ENCODE measurements at places on chromosomes 2 and 18.

DNA sequence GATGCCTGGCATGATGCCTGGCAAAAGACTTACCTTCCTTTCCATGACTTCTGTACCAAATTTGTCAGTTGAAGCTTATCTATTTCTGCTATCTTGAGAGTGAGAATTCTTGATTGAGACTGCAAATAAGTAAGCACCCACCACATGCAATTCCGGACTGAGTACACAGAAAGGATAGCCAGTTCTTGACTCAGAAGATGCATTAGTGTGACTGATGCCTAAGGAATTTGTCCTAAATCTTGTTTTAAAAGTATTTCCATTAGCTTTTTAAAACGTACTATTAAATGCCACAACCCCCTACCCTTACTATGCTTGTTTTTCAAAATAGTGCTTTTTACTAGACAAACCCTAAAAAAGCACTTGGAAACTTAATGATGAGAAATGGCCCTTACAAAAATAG lies 545 bp downstream of the MPP4 start:
- DNase-seq: peak; percentile 82

DNA sequence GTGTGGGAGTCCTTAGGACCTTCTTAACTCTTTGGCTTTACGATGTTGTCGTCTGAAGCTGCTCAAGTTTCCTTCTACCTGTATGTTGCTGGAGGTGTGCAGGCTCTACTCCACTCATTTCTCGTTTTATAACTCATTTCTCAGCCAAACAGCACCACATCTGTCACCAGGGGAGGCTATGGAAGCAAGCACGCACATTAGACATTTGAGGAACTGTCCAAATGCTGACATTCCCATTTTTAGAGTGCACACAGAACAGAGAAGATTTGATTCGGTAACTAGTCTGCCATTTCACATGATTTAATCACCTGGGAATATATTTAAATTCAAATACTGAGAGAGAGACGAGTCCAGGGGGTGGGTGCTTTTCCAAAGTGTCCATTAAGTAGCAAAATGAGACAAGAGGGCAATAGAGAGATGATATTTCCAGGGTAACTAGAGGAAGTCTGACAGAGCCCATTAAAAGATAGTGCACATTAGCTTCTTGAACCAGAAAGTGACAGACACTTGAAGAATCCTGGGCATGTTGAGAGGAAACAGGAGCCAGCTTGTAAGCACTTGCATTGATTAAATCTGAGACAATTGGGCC lies 793.3 kb downstream of the TDRD15 start:
- no peak for DNase-seq

GRCh38 chr18:13232971-13233786 lies 14.6 kb downstream of the LDLRAD4 start:
- no peak for DNase-seq

DNA sequence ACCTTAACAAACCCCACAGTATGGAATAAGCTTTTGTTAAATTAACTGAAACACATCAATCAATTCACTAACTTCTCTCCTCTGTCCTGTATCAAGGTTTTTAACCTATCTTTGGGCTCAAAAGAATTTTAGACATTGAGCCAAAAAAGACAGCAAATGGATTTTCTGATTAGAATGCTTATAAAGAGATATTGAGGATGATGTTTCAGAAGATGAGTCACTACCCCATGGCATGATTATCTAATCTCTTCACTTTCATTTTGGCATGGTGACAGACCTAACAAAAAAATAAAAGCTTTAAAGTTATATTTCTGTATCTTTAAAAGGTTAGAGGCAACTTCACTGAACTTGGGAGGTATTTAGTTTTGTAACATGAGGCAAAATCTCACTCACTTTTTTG lies 55.5 kb downstream of the SGPP2 start:
- peak; percentile 26 for DNase-seq

DNA sequence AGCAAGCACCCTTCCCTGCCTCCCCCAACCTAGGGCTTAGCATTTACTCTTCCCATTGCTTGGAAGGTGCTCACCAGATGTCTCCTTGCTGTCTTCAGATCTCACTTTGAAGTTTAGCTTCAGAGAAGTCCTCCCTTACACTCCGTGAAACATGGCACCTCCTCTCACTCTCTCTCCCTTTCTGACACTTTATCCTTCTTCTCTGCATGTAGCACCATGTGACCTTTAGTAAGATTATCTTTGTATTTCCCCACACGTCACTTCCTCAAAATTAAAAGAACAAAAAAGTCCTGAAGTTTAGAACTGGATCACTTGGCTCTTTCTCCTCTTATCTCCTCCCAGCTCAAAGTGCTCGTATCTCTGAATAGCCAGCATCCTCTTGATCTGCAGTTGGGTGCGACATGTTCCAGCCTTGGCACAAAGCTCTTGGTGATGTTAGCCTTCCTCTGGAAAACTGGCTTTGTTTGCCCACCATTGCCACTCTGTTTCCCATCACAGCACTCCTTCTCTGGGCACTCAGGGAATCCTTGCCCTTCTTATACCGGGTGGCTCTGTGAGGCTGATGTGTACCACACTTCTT lies 40.6 kb upstream of the EPAS1 start:
- DNase-seq: no peak

- DNase-seq: peak; percentile 29
Measured at GRCh38 chr2:9631878-9632700, 1.3 kb upstream of the YWHAQ start.

DNA sequence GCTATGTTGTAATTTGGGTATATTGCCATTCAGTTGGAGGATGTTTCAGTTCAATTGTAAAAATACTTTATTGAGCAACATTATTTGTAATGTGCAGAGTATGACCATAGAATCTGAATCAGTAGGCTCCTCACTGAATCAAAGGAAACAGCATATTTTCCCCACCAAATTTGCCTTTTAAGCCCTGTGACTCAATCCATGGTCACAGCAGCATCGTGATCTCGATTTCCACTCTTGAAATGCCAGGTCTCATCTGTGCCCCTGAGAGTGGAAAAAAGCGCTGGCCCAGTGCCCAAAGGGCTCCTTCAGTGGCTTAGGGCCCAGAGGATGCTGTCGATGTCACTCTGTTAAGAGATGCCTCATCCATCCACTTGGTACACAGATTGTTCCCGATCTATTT lies 57.5 kb downstream of the FHOD3 start:
- DNase-seq: peak; percentile 69

GRCh38 chr2:98634406-98635092 lies 26.2 kb downstream of the UNC50 start:
- no peak for DNase-seq

DNA sequence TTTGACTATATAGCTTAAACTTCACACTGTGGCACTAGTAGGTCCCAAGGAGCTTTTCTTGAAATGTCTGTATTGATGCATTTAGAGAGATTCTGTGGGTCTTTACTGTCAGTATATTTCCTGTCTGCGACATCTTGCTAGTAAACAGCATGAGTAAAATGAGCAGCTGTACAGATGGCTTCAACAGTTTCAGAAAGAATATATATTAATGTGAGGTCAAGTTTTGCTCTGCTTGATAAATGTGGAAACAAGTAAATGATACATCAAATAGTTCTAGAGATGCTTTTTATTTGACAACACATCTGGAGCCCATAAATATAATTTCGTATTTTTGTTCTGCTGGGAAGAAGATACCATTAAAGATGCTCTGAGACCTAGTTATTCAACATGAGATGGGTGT lies 310.9 kb upstream of the COL3A1 start:
- no peak for DNase-seq

GRCh38 chr2:207734264-207734635 lies 22.8 kb downstream of the CCNYL1 start:
- peak; percentile 10 for DNase-seq

GRCh38 chr2:11682590-11682915 lies 12.6 kb upstream of the NTSR2 start:
- DNase-seq: no peak

DNA sequence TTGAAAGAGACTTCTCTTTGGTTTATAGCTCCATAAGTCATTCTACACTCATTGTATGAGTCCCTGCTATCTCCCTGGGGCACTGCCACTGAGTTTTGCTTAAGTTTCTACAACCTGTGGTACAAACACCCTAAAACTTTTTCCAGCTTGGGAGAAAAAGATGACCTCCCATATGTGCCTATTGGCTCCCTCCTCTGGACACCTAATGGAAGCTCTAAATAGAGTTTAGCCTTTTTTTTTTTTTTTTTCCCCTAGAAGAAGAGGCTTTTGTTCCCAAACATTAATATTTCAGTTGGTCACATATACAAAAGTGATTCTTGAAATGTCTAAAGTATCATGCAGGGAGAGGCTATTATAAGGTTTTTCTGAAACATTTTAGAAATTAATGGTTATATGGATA lies 547.2 kb upstream of the TMEFF2 start:
- DNase-seq: no peak

GRCh38 chr2:232574674-232575403 lies 24.4 kb downstream of the EIF4E2 start:
- peak; percentile 38 for DNase-seq

DNA sequence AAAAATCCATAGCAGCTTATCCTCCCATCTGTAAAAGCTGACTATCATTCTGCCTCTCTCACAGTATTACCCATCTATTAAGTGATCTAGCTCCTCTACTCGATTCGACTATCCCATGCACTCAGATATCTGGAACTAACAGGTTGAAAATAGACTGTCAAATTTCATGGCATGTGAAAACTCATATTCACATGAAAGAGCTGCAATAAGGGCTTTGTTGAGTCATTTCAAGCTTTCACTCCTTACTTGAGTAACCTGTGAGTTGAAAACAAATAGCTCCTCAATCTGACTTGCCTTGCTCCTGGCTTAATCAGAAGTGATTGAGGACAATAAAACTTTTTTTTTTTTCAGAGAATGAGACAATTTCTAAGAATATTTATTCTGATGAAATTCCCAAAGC lies 192.4 kb upstream of the ERBB4 start:
- DNase-seq: no peak

DNA sequence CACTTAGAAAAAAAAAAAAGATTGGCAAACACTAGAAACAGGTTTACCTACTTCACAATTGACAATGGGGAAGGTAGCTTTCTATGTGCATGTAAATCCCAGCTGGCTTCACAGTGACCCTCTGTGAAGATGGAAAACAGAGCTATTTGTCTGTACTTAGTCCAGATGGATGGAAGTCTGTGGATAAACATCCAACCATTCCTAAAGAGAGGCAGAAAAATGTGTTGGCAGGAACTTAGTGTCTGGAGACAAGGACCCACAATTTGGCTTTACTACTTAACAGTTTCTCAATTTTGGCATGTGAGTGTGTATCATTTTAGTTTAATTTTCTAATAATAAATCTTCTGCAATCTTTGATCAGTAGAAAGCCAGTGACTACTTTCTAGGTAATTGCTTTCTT lies 154.4 kb downstream of the RAD51AP2 start:
- no peak for DNase-seq

DNA sequence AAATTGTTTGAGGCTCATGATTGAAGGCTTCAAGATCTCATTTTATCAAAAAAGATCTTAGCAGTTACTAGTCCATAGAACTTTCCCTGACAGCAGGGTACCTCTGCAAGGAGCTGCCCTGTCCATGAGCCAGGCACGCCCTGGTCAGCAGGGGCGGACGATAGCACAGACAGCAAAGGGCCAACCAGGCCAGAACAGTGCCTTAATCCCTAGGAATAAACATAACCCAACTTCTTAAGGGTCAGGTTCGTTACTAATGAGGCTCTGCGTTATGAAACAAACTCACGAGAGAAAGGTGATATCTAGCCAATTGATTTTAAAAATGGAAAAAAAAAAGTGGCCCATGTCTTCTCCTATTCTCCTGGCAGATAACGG lies 59.2 kb downstream of the BCL2 start:
- DNase-seq: no peak

- DNase-seq: peak; percentile 37
Measured at GRCh38 chr2:20650393-20650876, 463 bp downstream of the HS1BP3 start.

GRCh38 chr2:49753344-49753985 lies 599.1 kb upstream of the FSHR start:
- DNase-seq: no peak

- DNase-seq: no peak
Measured at GRCh38 chr2:141707486-141707885, 423.3 kb downstream of the LRP1B start.

GRCh38 chr18:55927831-55928230 lies 339.8 kb upstream of the TCF4 start:
- peak; percentile 79 for DNase-seq

DNA sequence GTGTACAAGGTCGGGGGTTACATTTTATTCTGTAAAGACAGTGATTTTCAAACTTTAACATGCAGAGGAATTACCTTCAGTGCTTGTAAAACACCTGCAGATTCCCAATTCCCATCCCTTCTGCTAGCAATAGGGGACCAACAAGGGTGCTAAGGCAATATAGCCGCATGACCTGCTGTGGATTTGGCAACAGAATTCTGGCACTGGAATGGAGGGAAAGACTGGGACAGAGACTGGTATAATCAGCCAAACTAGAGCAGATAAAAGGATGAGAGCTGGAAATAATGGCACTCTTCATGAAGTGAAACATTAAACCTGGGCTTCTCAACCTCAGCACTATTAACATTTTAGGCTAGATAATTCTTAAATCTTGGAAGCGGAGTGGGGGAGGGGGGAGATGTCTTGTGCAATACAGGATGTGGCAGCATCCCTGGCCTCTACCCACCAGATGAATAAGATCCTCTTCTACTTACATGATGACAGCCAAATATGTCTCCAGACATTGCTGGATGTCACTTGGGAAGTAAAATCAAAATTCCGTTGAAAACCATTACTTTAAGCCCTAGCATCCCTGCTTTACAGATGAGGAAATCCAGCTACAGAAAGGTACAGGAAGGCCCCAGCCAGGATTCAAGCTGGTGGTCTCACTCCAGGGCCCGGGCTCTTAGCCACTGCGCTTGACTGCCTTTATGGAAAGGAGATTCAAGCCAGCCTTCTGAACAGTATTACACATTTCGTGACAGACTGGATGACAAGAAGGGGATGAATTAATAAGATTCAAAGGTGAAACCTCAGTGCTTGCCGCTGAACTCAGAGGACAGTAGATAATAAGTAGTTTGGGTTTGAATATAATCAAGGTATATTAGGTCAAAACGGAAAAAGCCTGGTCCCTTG lies 1.7 kb downstream of the EVA1A start:
- DNase-seq: peak; percentile 51

GRCh38 chr2:239775623-239776435 lies 249.3 kb downstream of the NDUFA10 start:
- no peak for DNase-seq

- no peak for DNase-seq
Measured at GRCh38 chr2:27922842-27923241, 32.3 kb downstream of the BABAM2 start.

- no peak for DNase-seq
Measured at GRCh38 chr2:157489983-157490382, 46.1 kb upstream of the CYTIP start.

DNA sequence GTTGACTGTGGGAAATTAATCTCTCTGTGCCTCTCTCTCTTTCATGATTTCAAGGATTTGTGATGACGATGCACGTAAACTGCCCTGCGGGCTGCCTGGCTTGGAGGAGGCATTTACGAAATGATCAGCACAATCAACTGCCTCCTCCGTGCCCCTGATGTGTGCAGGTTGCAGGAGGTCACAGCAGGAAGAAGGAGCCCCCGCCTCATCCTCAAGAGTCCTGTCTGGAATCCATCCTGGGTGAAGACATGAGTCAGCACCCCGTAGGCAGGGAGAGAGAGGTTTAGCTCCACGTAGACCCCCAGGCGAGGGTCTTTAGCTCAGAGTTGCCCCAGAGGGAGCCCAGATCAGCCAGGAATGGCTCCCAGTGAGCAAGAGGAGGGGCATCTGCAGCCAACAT lies 17.1 kb upstream of the TEX51 start:
- no peak for DNase-seq

Measured in EL (cell line).